ENCODE measurements at places on chromosomes 4 and X.

DNA sequence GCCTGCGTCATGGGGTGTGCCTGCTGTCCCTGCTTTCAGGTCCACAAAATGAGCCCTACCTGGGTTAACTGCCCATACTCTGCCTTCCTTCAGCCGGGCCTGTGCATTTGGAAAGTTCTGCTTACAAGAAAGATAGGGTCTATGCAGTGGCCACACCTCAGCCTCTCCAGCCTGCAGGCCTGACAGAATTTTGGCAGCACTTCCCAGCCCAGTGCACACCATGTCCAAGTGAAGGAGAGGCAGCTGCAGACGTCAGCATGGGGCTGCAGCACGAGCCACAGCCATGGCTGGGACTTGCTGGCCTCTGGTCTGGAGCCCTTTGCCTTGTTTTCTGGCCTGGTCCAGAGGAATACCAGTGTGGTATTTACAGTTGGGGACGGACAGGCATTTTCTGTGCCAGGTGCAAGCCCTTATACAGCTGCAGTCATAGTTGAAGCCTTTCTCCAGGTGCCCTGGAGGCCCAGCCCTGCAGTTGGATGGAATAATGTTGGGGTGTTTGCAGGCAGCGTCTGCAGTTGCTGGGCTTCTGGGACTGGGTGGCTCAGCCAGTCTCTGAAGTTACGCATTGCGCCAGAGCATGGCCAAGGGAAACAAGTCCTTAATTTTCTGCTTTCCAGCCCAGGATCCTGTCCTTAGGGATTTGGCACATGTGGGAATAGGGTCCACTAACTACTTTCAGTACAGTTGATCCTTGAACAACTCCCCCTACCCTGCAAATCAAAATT lies 26.2 kb downstream of the JADE1 start:
- no peak overlapping the region for H3K4me3 ChIP-seq
- no peak overlapping the region for H3K27ac ChIP-seq
- H3K4me1 ChIP-seq, result peaks cover 13% of the 10 kb centered on the region
- no peak for DNase-seq

DNA sequence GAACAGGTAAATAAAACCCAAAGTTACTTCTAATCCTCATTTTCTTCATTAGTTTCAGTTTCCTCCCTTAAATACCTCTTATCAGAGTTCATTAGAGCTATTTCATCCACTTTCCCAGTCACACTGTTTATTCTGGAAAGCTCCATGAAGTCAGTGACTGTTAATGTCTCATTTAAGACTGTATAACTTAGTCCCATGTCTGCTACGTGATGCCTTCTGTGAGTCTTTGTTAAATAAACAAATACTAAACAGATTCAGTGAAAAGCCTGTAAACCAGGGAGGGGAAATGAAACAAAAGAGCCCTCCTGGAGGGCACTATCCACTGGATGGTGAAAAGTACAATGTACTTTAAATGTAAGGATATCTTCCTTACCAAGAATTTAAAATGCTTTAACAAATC lies 24.7 kb downstream of the ACE2 start:
- H3K4me1 ChIP-seq, result peaks cover 9% of the 10 kb centered on the region
- no peaks in the 10 kb centered on the region for H3K36me3 ChIP-seq
- no peak overlapping the region for H3K27ac ChIP-seq
- peak; percentile 46 for DNase-seq
- H3K4me3 ChIP-seq, result no peak overlapping the region

DNA sequence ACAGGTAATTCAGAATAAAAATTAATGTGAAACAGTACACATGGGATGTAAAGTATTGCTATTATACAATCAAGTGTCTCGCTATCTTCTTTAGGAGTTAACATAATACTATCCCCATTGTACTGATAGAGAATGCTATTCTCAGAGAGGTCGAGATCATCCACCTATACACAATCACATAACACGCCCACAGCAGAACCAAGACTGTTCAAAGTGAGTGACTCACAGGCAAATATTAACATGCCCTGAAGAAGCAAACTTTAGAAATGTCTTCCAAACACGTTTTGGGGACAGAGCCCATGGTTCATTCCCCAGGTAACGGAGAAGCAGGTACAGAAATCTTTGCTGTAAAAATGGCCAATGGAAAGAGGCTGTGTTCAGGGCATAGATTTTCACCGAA lies 50.1 kb upstream of the PHKA2 start:
- no peak overlapping the region for H3K4me3 ChIP-seq
- no peaks in the 10 kb centered on the region for H3K36me3 ChIP-seq
- no peak for DNase-seq

- H3K4me1 ChIP-seq, result no peaks in the 10 kb centered on the region
- no peaks in the 10 kb centered on the region for H3K36me3 ChIP-seq
- no peak overlapping the region for H3K4me3 ChIP-seq
- H3K27ac ChIP-seq, result no peak overlapping the region
- no peak for DNase-seq
These were observed 26.1 kb downstream of the OTOP1 start for GRCh38 chr4:4200624-4201023.

DNA sequence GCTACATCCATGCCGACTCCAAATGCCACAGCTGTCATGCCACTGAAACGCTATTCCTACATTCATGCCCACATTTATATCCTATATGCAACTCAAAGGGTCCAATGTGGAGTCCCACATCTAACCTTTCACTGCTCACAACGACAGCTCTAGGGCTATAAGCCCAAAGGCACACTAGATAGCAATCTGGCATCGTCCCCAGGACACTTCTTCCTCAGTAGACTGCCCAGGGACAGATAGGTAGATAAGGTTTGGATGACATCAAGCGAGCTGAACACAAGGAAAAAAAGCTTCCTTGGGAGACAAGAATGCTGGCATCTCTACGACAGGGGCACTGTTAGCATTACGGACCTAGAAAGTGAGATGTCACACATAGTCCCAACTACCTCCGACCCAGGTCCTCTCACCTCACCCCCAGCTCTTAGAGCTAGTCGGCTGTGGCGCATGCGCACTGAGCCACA lies 685 bp downstream of the RAB9B start:
- DNase-seq, result no peak
- no peak overlapping the region for H3K4me3 ChIP-seq
- no peaks in the 10 kb centered on the region for H3K36me3 ChIP-seq
- no peaks in the 10 kb centered on the region for H3K27me3 ChIP-seq

DNA sequence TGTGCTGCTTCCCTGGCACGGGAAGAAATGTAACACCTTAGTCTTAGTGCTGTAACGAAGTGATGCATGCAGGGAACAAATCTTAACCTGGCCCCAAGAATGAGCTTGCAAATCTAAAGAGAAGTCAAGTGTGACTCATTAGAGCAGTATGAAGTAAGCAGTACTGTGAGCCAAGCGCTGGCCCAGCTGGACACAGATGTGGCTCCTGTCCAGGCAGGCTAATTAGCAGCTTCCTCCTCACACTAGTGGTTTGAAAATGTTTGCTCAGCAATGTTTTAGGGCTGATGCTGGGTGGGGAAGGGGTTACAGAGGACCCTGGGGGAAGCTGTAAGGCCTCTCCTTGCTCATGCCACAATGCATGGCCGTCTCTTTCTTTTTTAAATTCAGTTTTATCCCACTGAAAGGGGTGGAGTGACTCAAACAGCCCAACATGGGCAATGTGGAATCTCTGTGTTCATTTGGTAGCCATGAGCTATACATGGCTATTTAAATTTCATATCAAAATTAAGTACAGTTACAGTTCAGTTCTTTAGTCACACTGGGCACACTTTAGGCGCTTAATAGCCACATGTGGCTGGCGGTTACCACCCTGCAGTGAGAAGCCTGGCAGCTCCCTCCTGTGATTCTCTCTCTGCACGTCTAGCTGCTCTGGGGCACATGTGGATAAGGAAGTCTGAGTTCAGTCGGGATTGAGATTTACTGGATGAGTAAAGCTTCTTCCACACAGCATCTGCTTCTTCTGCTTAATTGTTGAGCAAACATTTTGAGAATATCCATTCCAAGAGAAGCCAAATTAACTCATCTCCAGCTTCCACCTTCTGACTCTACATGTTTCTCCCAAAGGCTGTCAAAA lies 48.8 kb downstream of the MAP7D2 start:
- H3K36me3 ChIP-seq, result no peaks in the 10 kb centered on the region
- H3K27me3 ChIP-seq, result no peaks in the 10 kb centered on the region
- no peak overlapping the region for H3K27ac ChIP-seq
- peaks cover 4% of the 10 kb centered on the region for H3K4me1 ChIP-seq

- no peak overlapping the region for H3K27ac ChIP-seq
- no peak for DNase-seq
- no peaks in the 10 kb centered on the region for H3K4me1 ChIP-seq
- peaks cover 9% of the 10 kb centered on the region for H3K36me3 ChIP-seq
- no peak overlapping the region for H3K4me3 ChIP-seq
These were observed 25.6 kb downstream of the SMARCA5 start for GRCh38 chr4:143538979-143539669.

DNA sequence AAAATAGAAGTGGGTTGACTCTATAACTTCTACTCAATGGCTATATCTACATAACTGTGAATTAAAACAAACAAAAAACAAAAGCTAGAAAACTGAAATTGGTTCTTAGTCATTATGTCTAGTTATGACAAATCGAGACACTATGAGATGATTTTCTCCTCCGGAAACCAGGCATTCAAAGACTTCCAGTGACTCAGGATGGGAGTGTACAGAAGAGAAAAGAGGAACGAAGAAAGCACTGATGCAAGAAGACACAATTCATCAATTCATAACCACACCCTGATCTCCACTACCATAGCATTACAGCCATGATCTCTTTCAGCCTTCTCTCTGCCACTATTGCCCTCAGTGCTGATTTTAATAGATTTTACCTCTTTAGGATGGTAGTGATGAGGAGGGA lies 253.6 kb downstream of the CBLL2 start:
- no peaks in the 10 kb centered on the region for H3K36me3 ChIP-seq
- no peaks in the 10 kb centered on the region for H3K27me3 ChIP-seq
- no peaks in the 10 kb centered on the region for H3K4me1 ChIP-seq
- peak; percentile 17 for DNase-seq
- H3K4me3 ChIP-seq, result no peak overlapping the region

GRCh38 chrX:153906126-153906917 lies 1.8 kb downstream of the AVPR2 start:
- H3K27me3 ChIP-seq, result no peaks in the 10 kb centered on the region
- no peak overlapping the region for H3K4me3 ChIP-seq
- no peaks in the 10 kb centered on the region for H3K36me3 ChIP-seq
- H3K27ac ChIP-seq, result no peak overlapping the region
- no peaks in the 10 kb centered on the region for H3K4me1 ChIP-seq

DNA sequence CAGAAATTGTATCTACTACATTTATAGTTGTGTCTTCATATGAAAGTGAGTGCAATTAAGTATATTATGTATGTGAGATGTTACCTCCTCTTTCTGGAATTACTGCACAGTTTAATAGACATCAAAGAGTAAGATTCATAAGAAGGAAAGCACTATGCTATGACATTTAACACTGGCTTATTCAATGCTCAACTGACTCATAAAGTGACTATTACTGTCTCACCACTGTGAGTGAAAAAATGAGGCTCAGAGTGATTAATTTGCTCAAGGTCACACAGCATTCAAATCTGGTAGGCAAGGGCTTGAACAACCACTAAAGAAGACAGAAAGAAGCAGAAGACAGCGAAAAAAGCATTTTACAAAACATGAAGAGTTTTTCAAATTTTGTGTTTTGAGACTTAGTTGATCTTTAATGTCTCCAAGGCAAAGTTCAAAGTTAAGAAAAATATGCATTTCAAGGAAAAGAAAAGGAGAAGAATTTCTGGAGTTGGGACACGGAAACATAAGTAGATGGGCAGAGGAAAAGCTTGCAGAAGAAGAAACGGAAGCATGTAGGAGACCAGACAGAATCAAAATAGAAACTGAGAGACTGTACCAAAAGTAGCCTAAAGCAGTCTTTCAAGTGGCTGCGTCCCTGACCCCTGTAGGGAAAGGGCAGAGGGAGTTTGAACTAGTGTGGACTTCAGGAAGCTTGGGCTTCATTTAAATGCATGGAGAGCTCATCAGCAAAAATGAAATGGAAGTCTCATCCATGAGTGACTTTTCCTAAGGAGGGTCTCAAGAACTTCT lies 66.3 kb downstream of the KCNIP4 start:
- H3K4me1 ChIP-seq, result no peaks in the 10 kb centered on the region
- DNase-seq, result no peak
- no peak overlapping the region for H3K4me3 ChIP-seq
- no peaks in the 10 kb centered on the region for H3K27me3 ChIP-seq
- no peak overlapping the region for H3K27ac ChIP-seq

DNA sequence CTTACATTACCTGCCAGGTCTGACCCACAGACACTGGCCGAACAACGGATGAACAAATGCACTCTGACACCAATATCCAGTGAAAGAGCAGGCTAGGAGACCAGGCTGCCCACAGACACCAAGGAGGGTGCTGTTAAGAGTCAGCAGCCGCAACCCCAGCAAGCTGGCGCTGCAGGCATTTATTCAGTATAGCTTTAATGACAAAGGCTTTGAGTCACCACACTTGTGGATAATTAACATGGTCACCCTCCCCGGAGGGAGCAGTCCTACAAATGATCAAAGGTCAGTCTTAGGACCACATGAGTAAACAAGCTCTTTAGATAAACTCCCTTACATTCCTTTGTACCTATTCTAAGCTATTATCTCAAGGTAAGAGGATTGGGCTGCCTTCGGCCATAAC lies 368.5 kb upstream of the GRID2 start:
- no peaks in the 10 kb centered on the region for H3K27me3 ChIP-seq
- no peaks in the 10 kb centered on the region for H3K36me3 ChIP-seq
- no peaks in the 10 kb centered on the region for H3K4me1 ChIP-seq

GRCh38 chr4:30619679-30620078 lies 100.5 kb upstream of the PCDH7 start:
- no peak overlapping the region for H3K27ac ChIP-seq
- H3K4me1 ChIP-seq, result no peaks in the 10 kb centered on the region
- H3K36me3 ChIP-seq, result no peaks in the 10 kb centered on the region
- H3K27me3 ChIP-seq, result no peaks in the 10 kb centered on the region

DNA sequence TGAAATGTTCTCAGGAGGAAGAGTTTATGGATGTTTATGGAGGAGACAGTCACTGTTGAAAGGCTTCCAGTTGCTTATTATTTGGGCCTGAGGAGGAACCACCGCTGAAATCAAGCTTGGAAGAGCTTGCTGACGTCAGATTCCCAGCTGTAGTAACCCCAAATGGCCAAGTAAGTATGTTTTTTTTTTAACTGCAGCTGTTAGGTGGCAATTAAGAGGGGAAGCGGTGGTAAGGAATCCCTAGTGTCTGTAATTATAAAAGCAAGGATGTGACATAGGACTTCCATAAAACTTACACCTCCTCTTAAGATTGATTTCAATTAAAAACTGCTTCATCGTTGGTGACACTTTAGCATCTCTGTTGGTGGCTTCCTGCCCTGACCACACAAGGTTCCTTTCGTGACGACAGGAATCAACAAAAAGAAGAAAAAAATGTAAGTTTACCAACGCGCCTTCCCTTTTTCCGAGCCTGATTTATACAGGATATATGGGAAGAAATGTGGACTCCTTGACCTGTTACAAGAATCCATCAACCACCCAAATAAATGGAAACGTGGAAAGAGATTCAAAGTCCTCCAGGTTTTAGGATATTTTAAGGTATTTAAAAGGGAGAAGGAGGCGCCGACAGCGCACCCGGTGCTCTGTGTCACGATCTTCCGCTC lies 884 bp downstream of the RELL1 start:
- H3K4me1 ChIP-seq, result peaks cover 24% of the 10 kb centered on the region
- H3K36me3 ChIP-seq, result no peaks in the 10 kb centered on the region
- no peaks in the 10 kb centered on the region for H3K27me3 ChIP-seq
- DNase-seq, result peak; percentile 54
- H3K4me3 ChIP-seq, result peak overlapping the region; percentile 68

GRCh38 chr4:7845493-7846128 lies 94.0 kb downstream of the AFAP1 start:
- no peak overlapping the region for H3K4me3 ChIP-seq
- peaks cover 54% of the 10 kb centered on the region for H3K4me1 ChIP-seq
- peak overlapping the region; percentile 98 for H3K27ac ChIP-seq
- H3K36me3 ChIP-seq, result peaks cover 8% of the 10 kb centered on the region
- H3K27me3 ChIP-seq, result no peaks in the 10 kb centered on the region

GRCh38 chr4:23697001-23697528 lies 192.8 kb downstream of the PPARGC1A start:
- DNase-seq, result no peak
- H3K4me1 ChIP-seq, result no peaks in the 10 kb centered on the region
- no peak overlapping the region for H3K27ac ChIP-seq
- no peaks in the 10 kb centered on the region for H3K36me3 ChIP-seq

Measured in endothelial cell of umbilical vein (primary cell).